Osteoblast (primary cell): ENCODE measurements at places on chromosomes 3 and 15. TPM values are rescaled to one million over a fixed set of nuclear protein-coding genes. Genes with fewer than 3 reads are reported as not detected.

SPESP1 gene
- total RNA-seq: 2.9 TPM in 2 replicates

OPA1 gene
- 77.4 and 87.2 TPM in 2 replicates for total RNA-seq

SPINK8 gene
- total RNA-seq: not detected in 2 replicates

DISP2 gene
- total RNA-seq: 0.29 and 0.36 TPM in 2 replicates

KCNAB1 gene
- total RNA-seq: under 0.01 and 0.36 TPM in 2 replicates

SCN11A gene
- total RNA-seq: under 0.01 TPM in 1 of 2 replicates, not detected in the other

CLN6 gene
- total RNA-seq: 15.2 and 20.3 TPM in 2 replicates

GRCh38 chr3:150251187-150252062 lies 156.7 kb upstream of the TSC22D2 start:
- peak overlapping the region; percentile 38 for H3K27ac ChIP-seq
- no peaks in the 10 kb centered on the region for H3K36me3 ChIP-seq
- no peaks in the 10 kb centered on the region for H3K27me3 ChIP-seq
- no peak overlapping the region for H3K4me3 ChIP-seq

- no peak for DNase-seq
- H3K4me1 ChIP-seq: peaks cover 16% of the 10 kb centered on the region
- H3K27me3 ChIP-seq: no peaks in the 10 kb centered on the region
- H3K4me3 ChIP-seq: no peak overlapping the region
- no peak overlapping the region for H3K27ac ChIP-seq
- peaks cover 16% of the 10 kb centered on the region for H3K36me3 ChIP-seq
Observed at GRCh38 chr3:46943237-46944187, 33.0 kb downstream of the CCDC12 start.

GRCh38 chr15:101563176-101563796 lies 73.8 kb upstream of the PCSK6 start:
- H3K36me3 ChIP-seq: no peaks in the 10 kb centered on the region
- no peak for DNase-seq

- H3K36me3 ChIP-seq: no peaks in the 10 kb centered on the region
- peak overlapping the region; percentile 64 for H3K27ac ChIP-seq
- H3K27me3 ChIP-seq: no peaks in the 10 kb centered on the region
- peaks cover 12% of the 10 kb centered on the region for H3K4me1 ChIP-seq
- no peak overlapping the region for H3K4me3 ChIP-seq
Observed at GRCh38 chr3:55417211-55417610, 69.9 kb downstream of the WNT5A start.

DNA sequence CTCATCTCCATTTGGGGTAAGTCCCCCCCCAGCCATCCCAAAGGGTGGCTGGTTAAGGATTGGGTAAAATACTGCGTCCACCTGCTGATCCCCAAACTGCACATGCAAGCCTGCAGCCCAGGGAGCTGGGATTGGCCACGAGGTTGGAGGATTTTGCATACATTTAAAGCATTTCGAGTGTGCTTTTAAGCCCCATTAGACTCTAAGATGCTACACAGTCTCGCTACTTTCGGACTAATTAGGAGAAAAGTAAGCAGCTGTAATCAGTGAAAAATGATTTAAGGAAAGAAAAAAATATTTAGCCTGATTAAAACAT lies 23.9 kb downstream of the SLC6A6 start:
- H3K4me3 ChIP-seq: no peak overlapping the region
- no peak for DNase-seq

GRCh38 chr15:100766243-100767000 lies 113.2 kb upstream of the ALDH1A3 start:
- H3K4me3 ChIP-seq: no peak overlapping the region
- H3K27me3 ChIP-seq: no peaks in the 10 kb centered on the region
- H3K4me1 ChIP-seq: peaks cover 28% of the 10 kb centered on the region
- no peak overlapping the region for H3K27ac ChIP-seq
- DNase-seq: peak; percentile 66

DNA sequence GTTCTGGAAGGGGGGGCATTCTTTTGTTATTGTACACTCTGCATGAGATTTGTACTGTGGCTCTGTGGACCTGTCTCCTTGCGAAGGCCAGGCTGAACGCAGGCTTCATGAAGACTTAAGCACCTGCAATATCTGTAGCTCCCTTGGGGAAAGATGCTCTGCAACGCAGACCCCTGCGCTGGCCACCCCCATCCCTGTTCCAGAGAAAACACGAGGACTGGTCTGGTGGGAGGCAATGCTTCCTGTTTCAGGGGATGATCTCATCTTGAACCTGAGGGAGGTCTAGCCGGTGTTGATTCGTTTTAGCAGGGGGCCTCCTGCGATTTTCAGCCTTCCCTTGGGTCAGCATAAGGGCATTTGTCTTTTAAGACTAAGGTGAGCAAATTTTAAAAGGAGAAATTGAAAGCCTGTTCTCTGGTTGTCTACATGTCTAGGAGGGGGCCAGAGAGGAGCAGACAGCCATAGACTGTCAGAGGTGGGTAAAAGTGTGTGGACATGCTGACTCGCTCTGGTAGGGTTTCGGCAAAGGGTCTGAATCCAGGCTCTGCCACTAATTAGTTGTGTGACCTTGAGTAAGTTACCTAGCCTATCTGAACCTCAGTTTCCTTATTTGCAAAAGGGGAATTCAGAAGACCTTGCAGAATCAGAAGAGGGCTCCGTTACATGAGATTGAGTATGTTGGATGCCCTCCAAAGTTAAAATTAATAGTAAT lies 80.9 kb upstream of the RASGRF1 start:
- H3K36me3 ChIP-seq: no peaks in the 10 kb centered on the region
- peaks cover 6% of the 10 kb centered on the region for H3K27me3 ChIP-seq
- no peak for DNase-seq
- H3K4me1 ChIP-seq: peaks cover 6% of the 10 kb centered on the region
- no peak overlapping the region for H3K4me3 ChIP-seq

- DNase-seq: no peak
- no peaks in the 10 kb centered on the region for H3K27me3 ChIP-seq
- H3K4me1 ChIP-seq: no peaks in the 10 kb centered on the region
- H3K36me3 ChIP-seq: no peaks in the 10 kb centered on the region
- no peak overlapping the region for H3K4me3 ChIP-seq
Observed at GRCh38 chr3:166270429-166270828, 433.2 kb upstream of the BCHE start.

DNA sequence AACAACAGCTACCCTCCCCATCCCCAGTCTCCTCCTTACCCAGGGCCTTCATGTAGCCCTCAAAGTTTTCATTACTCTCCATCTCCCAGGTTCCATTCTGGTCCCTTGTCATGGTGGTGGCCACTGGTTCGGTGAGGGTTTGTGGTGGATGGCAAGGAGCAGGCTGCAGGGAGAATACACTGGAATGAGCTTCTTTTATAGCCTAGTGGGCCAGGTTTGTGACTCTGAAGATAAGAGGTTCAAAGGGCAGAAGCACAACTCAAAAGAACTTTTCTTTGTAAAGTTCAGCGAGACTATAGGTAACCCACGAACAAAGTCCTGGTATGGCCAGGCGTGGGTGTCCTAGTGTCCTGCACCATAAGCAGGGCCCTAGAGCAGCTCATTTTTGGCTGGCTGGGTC lies at the start of gene RBP2:
RBP2 (minus strand) TSS at position 169 of the 400 bp plus-strand sequence; CDS start at position 112, 57 bp downstream.
- DNase-seq: no peak
- H3K27ac ChIP-seq: no peak within 1 kb of the TSS
- H3K27me3 ChIP-seq: no peaks in the 10 kb centered on the region
- H3K4me1 ChIP-seq: no peaks in the 10 kb centered on the region

- H3K36me3 ChIP-seq: no peaks in the 10 kb centered on the region
- H3K4me3 ChIP-seq: no peak overlapping the region
- DNase-seq: no peak
Observed at GRCh38 chr15:29681946-29682345, 140.3 kb downstream of the TJP1 start.

GRCh38 chr3:132006605-132007204 lies 28.1 kb downstream of the CPNE4 start:
- no peaks in the 10 kb centered on the region for H3K36me3 ChIP-seq
- no peak overlapping the region for H3K4me3 ChIP-seq
- H3K4me1 ChIP-seq: no peaks in the 10 kb centered on the region
- peak; percentile 73 for DNase-seq
- no peaks in the 10 kb centered on the region for H3K27me3 ChIP-seq

- peak overlapping the region; percentile 77 for H3K4me3 ChIP-seq
- no peaks in the 10 kb centered on the region for H3K27me3 ChIP-seq
- peaks cover 6% of the 10 kb centered on the region for H3K36me3 ChIP-seq
- peak; percentile 84 for DNase-seq
- peaks cover 36% of the 10 kb centered on the region for H3K4me1 ChIP-seq
Observed at GRCh38 chr3:14405360-14406238, 3.2 kb downstream of the SLC6A6 start.

DNA sequence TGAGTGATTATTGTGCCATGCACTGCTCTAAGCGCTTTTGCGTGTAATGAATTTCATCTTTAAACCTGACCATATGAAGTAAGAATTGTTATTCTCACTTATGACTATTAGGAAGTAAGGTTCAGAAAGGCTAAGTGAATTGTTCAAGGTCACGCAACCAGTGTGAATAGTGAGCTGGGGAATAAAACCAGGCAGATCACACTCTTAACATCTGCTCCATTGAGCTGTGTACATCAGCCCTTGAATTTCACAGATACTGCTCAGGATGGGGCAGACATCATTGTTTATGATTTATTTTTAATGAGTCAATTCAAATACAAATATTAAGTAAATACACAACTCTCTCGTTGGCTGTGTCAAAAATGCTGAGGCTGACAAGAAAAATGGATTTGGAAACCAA lies 184.5 kb downstream of the FNDC3B start:
- DNase-seq: no peak
- no peak overlapping the region for H3K27ac ChIP-seq
- H3K4me3 ChIP-seq: no peak overlapping the region
- H3K4me1 ChIP-seq: peaks cover 27% of the 10 kb centered on the region

GRCh38 chr3:179973931-179974361 lies 62.8 kb downstream of the PEX5L start:
- no peaks in the 10 kb centered on the region for H3K36me3 ChIP-seq
- no peak for DNase-seq
- no peak overlapping the region for H3K4me3 ChIP-seq
- H3K4me1 ChIP-seq: peaks cover 2% of the 10 kb centered on the region
- no peak overlapping the region for H3K27ac ChIP-seq

DNA sequence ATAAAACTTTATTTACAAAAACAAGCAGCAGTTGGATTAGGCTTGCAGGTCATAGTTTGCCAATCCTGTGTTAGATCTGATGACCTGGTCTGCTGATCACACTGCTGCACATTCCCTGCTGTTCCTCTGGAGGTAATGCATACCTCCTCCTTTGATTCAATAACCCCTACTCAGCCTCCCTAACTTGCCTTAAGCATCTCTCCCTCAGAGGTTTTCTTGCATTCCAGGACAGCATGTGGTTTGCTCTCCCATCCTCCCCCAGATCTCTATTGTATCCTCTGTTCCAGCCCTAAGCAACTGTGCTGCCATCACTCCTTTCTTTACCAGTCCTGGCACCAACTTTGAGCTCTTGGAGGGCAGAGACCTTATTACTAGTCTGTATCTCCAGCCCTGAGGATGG lies 63.4 kb downstream of the CACNA2D3 start:
- no peak overlapping the region for H3K27ac ChIP-seq
- no peak for DNase-seq
- no peak overlapping the region for H3K4me3 ChIP-seq
- H3K27me3 ChIP-seq: no peaks in the 10 kb centered on the region
- H3K36me3 ChIP-seq: no peaks in the 10 kb centered on the region

DNA sequence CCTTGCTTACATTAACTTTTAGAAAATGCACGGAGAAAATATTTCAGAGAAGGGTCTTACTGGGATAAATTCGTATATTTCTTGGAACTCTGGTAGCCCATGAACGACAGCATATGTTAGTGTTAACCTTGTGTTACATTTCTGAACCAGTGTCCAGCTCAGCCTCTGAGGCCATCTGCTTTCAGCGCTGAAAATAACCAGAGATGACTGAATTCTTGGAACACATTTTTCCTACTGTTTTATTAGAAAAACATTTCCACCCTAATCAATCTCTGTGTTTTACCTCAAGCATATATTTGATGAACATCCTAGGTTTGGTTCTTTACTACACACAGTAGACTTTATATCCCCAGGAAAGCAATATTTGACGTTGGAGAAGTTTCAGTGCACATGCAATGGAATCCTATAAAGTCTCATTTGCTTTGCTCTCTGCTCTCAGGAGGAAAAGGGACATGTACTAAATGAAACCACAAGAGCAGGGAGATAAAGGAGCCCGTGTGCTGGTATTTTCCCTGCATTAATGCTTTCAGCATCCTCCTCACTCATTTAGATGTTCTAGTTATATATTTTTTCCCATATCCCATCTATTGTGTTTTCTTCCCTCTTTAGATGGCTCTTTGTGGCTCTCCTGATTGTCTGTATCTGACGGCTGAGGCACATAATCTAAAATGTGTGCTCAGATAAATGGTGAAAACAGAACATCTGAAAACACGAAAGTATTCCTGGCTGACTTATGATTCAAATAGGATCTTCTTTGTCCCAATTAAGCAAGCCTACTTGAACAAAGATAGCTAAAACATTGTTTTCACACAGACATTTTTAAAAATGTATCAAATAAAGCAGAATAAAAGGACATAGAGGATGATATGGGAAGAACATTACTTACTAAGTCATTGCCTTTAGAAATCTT lies 151.7 kb upstream of the KCNMB2 start:
- H3K4me1 ChIP-seq: peaks cover 39% of the 10 kb centered on the region
- DNase-seq: no peak
- H3K4me3 ChIP-seq: no peak overlapping the region
- H3K27ac ChIP-seq: peak overlapping the region; percentile 76
- H3K27me3 ChIP-seq: no peaks in the 10 kb centered on the region
- H3K36me3 ChIP-seq: no peaks in the 10 kb centered on the region

DNA sequence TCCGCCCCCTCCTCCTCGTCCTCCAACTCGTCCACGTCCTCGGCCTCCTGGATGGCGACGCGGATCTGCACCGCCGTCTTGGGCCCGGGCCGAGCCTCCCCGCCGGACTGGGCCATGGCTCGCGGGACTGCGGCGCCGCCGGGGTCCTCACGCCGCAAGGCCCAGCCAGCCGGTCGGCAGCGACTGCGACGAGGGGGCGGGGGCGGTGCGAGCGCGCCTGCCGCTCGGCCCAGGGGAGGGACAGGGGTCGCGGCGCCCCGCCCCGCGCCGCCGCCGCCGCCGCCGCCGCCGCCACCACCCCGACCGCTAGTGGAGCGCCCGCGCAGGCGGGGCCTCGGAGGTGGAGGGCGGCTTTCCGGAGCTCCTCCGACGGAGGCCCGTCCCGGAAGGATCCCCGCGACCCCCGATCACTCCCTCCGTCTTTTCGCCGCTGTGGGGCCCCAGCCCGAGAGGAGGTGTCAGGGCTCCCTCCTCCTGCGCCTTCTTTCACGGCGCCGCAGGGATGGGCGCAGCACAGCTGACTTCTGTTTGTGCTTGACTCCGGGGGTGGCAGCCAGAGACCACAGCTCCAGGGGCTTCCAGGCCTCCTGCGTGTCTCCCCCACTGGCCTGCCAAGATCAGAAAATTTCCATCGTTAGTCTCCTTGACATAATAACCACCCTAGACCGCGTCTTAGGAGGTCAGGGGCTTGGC lies at the start of gene LARP6:
LARP6 (minus strand) TSS at position 185 of the 693 bp plus-strand sequence; CDS start at position 116, 69 bp downstream.
- DNase-seq: peak; percentile 90
- peaks cover 19% of the 10 kb centered on the region for H3K36me3 ChIP-seq
- peak within 1 kb of the TSS; percentile 97 for H3K4me3 ChIP-seq
- H3K27ac ChIP-seq: peak within 1 kb of the TSS; percentile 97
- peaks cover 60% of the 10 kb centered on the region for H3K4me1 ChIP-seq
- H3K27me3 ChIP-seq: no peaks in the 10 kb centered on the region

- no peaks in the 10 kb centered on the region for H3K27me3 ChIP-seq
- no peak for DNase-seq
- H3K4me1 ChIP-seq: peaks cover 4% of the 10 kb centered on the region
- peaks cover 3% of the 10 kb centered on the region for H3K36me3 ChIP-seq
- no peak overlapping the region for H3K27ac ChIP-seq
Observed at GRCh38 chr15:51499379-51499976, 123.1 kb downstream of the DMXL2 start.
